ENCODE measurements at places on chromosomes 6 and 20.
A peak's percentile ranks its signal among the peaks of the same experiment; 100 is the strongest.

GRCh38 chr6:11368760-11369159 is 136.3 kb upstream of the NEDD9 start:
- no peak for DNase-seq

DNA sequence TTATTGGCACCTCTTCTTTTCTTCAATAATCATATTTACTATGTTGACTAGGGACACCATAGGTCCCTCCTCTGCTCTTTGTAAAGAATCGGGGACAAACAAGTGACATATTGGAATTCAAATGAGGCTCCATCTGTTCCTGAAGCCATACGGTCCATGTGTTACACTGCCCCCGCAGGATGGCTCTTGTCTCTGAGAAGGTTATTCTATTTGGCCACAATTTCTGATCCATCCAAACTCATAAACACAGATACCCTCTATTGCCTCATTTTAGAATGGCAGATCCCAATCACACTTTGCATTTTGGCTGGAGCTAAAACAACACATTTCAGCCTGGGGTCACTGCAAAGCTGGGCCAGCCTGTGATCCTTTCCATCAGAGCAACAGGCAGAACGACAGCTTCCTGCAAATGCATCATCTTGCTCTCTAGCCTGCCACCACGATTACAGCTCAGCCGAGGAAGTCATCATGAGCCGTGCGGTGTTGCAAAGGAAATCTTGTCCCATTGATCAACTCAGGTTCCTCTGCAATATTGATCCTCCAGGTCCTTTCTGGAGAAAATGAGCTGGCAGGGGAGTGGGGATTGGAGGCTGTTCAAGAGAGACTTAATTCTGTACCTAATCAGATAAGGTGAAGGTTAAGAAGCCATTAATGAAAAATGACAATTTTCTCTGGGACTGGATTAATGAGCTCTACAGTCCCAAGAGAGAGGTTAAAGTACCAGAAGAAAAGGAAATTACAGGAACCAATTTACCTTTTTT is 73.1 kb downstream of the AGPAT4 start:
- no peak for DNase-seq

DNA sequence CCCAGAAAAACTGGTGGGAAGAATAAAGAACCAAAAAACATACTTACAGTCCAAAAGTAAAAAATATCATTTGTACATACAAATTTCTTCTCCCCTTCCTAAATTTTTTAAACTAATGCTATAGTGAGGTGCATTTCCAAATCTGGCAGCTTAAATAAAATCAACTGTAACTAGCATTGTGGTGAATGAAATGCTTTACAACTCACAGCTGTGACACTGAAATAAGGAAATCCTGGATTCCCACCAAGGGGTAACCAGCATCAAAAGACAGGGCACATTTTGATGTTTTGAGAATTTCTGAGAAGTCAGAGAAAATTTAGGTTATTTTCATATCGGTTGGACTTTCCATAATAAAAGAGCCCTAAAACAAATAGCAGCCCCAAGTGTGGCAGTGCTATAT is 27.3 kb downstream of the BACH2 start:
- no peak for DNase-seq

DNA sequence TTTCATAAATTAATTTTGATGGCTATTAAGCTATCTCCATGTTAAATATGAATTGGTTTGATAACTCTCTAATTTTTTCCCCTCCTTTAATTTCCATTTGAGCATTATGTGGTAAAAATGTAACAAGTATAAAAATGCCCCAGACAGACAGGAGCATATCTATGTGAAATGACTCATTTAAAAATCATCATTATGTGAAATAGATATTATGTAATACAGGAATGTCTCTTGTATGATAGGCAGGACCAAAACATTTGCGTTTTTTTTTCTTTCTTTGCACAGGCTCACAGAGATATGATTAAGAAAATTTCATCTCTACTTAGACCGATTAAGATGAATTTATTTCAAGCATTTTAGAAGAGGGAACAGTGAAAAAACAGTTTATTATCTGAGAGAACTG is 95.8 kb downstream of the AKAP7 start:
- no peak for DNase-seq

DNA sequence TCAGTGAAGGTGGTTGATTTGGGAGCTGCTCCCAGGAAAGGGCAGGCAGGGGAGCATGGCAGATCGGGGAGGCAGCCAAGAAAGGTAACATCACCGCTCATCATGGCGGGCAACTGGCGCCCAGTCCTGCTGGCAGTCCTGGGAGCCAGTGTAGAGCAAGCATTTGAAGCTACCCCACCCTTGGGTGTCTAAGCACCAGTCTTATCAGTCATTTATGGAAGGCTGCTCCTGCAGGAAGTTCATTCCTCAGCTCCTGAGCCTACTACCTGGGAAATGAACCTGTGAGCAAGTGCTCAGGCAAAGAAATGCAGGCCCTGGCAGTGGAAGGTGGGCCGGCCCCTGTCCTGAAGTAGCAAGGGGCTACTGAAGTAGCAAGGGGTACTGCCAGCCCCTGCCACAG is 41.5 kb downstream of the BANF2 start:
- no peak for DNase-seq

- DNase-seq: no peak
These were observed 82.4 kb downstream of the RNF217 start for GRCh38 chr6:125044667-125045066.

DNA sequence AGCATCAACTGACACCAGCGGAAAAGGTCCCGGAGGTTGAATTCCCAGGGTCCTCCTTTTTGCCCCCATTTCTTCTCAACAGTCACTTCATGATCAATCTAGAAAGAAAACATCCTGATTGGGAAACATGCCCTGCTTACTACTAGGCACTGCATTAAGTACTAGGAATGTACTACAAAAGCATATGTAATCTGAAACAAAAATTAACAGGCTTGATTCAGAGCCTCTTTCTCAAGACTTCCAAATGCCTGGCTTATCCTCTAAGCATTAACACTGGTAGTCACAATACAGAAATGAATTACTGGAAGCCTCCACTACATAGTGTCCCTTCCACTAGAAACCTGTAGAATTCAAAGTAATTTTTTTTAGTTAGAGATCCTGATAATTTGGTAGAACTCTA is 84.5 kb upstream of the LYRM2 start:
- no peak for DNase-seq

DNA sequence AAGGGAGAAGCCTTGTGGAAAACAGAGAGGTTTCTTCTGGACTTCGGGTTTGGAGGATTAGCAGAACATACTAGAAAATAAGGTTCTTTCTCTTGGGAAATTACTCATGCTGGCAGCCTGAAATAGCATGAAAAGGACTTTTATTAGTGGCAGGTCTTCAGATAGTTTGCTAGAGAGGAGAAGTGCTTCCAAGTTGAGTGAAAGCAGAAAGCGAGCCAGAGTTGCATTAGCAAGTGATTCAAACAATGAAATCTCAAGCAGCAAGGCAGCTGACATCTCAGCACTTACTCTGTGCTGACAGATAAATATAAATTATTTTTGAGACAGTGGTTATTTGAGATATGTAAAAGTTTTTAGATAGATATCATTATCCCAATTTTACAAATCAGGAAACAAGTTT is 91.9 kb downstream of the PLCB4 start:
- no peak for DNase-seq

DNA sequence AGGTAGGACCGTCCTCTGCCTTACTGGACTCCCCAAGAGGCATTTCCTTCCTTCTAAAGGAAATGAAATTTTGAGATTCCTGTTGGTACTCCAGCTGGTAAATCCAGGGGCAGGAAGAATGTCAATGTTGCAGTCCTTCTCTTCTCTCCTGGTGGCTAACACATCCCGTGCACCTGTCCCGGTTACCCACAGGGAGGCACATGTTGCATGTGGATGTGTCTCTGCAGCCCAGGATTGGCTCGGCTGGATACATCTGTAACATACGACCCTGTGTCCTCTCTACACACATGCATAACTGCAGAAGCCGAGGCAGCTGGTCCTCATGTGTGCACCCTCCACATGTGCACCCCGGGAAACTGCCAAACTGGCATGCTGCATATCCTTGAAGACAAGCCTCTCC is 1.3 kb upstream of the LRFN2 start:
- no peak for DNase-seq

GRCh38 chr20:34215711-34216381 is 25.4 kb upstream of the ASIP start:
- DNase-seq: no peak

DNA sequence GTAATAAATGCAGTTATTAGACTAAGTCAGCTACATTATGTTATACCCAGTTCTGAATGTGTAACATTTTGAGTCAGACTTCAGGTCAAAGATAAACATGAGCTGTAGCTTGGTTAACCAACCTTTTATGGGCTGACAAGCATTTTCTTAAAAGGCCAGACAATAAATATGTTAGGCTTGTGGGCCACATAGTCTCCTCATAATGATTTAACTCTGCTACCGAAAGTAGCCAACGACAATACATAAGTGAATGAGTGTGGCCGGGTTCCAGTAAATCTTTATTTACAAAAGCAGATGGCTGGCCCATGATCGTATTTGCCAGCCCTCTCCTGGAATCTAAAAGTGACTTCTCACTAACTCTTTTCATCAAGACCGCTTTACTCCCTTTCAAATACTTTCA is 49.9 kb downstream of the ATG5 start:
- DNase-seq: no peak

DNA sequence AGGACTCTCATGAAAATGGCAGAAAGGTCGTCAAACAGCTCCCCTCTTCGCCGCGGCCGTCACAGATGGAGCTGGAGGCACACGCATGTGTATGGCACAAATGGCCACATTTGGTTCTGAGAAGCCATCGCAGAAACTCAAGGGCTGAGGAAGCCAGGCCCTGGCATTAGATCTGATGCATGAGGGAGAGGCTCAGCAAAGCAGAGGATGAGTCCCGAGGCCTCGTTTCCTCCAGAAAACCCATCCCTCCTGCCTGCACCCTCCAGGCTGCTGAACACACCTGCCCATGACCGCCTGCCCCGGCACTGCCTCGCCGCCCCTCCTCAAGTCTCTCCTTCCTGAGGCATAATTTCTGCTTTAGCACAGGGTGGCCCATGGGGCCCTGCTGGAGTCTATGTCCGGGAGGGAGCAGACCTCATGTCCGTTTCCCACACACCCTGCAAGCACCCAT is 240.3 kb downstream of the DLL1 start:
- DNase-seq: no peak

GRCh38 chr6:128062882-128063603 is 162.2 kb upstream of the THEMIS start:
- DNase-seq: no peak

DNA sequence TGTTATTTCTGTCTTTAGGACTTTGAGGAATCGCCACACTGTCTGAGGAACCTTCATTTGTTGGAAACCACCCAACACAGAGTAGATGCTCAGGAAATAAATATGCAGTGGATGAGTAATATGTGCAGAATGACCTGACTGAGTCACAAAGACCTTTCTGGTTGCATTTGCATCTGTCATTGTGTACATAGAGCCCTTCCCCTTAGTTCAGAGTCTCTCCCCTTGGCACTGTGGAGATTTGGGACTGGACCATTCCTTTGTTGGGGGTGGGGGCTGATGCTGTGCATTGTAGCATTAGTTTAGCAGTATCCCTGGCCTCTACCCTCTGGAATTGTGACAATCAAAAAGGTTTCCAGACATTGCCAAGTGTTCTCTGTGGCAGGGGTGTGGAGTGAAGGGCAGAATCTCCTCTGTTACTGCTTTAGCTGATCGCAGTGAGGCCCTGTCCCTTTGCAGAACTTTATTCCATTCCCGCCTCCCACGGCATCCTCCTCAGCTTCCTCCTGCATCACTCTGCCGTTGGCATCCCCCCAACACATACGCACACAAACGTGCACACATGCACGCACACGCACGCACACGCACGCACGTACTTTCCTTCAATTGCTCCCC is 64.5 kb downstream of the EYA2 start:
- DNase-seq: no peak

DNA sequence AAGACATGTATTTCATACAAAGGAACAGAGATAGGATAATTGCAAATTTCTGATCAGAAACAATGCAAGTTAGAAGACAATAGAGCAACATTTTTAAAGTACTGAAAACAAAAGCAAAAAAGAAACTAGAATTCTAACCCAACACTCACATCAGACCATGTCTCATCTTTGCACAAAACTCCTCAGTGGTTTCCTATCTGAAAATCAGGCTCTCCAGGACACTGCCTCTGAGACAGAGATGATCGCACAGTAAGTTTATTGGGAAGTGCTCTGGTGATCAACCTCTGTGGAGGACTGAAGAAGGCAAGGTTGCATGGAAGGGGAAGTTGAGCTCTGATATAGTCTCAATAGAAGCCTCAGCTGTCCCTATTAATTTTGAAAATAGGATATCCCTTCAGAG is 2.3 kb upstream of the TTBK1 start:
- DNase-seq: no peak

DNA sequence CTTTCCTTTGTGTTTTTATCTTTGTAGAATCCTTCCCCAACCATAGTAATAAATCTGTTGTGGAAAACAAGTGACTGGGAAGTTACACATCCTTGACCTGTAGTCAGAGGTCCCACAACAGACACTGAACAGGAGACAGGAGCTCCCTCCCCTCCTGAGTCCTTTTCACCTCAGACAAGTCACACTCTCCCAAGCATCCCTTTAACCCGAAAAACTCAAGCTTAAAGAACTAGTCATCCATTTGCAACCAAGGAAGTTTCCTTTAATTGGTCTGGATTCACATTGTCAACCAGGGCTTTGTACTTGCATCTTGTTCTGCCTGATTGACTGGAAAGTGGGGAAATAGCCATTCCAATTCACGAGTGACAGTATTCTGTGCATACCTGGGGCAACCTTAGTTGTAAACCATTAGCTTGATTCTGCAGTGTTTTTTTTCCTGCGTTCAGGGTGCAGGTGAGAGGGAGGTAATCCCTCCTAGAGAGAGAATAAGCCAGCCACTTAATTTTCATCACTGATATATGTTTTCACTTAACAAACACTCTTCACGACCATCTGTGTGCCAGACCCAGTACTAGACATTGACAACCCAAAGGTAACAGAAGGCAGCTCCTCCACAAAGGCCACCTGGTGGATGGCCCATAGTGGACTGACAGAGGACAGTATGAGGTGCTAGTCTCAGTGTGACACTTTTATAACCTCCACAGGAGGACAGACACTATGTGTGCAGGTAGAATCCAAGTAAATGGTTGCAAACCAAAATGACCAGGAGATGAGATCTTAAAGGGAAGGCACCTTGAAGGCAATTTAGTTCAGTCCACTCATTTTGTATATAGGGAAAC is 112.4 kb downstream of the SLX4IP start:
- DNase-seq: no peak

DNA sequence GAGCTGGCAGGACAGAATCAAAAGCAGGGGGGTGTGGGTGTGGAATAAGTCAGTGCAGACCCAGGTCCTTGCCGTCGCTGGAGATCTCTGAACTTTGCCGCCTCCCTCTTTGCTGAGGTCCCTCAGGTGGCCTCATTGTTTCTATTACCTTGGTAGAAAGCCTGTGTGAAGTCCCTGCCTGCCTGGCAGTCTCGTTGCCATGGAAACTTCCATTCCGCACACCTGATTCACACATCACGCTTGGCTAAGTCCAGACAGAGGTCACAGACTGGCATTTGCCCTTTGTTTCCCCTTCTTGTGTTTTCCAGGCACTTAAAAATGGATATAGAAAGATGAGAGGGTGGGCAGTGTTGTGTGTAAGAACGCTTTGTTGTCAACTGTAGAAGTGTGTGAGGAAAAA is 260.6 kb downstream of the PRL start:
- peak; percentile 62 for DNase-seq
